Activated T-cell treated with anti-CD3 and anti-CD28 coated beads, Interleukin-2, amount 50 U/mL, for 4 hours (primary cell): ENCODE measurements at places on chromosomes 1 and 21.

- DNase-seq, result no peak
These were observed 42.7 kb downstream of the HSD3B1 start for GRCh38 chr1:119549719-119550132.

- DNase-seq, result peak; percentile 20
These were observed at the start of gene BMP8B for GRCh38 chr1:39788758-39789570. Gene BMP8B (minus strand): TSS chr1:39788865. CDS start chr1:39788485, 380 bp downstream.

GRCh38 chr1:161932668-161933067 lies 91.0 kb downstream of the OLFML2B start:
- DNase-seq, result no peak

DNA sequence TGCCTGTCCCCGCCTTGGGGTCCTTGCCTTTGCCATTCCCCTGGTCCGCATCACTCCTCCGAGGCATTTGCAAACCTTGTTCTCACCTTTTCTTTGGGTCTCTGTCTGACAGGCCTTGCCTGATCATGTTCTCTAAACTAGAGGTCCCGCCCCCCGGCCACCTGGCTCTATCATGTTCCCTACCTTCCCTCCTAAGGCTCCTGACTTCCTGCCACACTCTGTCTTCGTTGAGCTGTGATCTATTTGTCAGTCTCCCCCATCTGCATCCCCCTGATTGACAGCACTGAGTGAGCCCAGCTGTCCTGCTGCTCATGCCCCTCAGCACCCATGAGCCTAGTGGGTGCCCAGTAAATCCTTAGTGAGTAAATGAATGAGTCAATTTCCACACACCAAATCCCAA lies 22.8 kb downstream of the ERG start:
- no peak for DNase-seq

DNA sequence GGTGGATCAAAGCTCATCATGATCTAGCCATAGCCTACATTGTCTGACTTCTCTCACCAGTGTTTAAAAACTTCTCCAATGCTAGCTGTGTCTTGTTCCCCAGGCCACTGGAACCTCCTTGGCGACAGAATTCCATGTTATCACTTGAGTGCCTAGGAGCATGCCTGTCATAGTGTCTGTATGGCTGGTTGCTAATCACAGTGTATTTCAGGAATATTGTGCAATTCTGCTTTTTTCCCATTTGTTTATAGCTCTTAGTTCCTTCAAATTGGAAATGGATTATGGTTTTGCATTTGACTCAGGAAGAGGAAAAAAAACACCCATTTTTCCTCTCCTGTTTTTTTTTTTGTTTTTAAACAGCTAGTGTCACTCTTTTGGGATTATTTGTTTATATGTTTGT lies 25.5 kb downstream of the ROR1 start:
- DNase-seq, result no peak

DNA sequence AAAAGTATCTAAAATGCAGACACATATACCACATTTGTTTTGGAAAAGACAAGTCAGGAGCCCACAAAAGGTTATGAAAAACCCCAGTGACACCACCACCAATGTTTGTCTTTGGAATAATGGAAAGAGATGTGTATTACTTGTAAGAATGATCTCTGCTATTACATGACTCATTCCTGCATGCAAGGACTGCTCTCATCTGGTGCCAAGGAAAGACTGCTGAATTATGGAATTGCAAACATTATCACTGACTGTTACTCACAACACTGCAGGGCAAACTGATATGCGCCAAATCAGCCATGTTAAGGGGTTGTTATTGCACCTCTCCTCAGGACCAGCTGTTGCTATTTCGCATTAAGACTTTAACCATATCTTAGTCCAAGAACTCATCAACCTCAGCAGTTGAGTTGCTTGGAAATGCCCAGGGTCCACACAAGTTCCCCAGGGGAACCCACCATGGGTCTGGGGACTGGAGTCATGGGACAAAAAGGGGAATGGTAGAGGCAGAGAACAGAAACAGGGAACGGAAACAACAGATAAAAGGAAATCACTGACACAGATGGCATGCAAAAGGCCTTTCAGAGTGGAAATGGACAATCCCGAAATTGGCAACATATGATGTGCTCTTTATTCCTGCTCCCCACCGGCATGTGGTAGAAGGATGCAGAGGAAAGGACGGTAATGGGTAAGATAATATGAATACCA lies 34.4 kb downstream of the CAPZB start:
- DNase-seq, result no peak

DNA sequence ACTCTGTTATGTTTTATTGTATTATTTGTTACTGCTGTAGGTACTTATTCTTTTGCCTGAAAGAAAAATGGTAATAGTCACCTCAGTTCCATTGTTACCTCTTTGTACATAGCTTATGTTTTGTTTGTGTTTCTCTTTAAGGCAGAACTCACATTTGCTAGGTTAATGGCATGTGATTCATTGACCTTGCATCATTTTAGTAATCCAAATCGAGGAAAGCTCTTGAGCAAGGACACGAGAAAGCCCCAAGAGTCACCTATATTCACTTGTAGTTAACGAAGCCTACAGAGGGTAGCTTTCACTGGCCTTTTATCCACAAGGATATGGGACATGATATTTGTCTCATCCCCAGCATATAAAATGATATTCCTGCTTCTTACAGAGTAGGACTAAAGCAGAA lies 1765.2 kb downstream of the NCAM2 start:
- DNase-seq, result no peak

- no peak for DNase-seq
These were observed 317.2 kb upstream of the DEPDC1 start for GRCh38 chr1:68814067-68814466.

DNA sequence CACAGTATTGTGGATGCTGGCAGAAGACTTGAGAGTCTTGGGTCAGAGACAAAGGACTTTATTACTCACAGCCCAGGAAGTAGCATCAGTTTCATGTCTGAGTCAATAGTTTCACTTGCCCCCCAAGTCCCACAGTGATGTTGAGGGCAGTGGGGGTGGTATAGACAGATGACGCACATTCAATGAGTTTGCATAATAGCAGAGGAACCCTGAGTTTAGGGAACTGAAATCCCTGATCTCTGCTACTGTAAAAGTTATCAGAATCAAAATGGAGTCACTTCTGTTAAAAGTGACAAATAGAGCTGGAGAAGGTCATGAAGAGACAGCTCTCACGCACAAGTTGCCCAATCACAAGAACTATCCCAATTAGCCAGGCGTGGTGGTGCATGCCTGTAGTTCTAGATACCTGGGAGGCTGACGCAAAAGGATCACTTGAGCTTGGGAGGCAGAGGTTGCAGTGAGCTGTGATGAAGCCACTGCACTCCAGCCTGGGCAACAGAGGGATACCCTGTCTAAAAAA lies 11.5 kb upstream of the HCRTR1 start:
- DNase-seq, result no peak

DNA sequence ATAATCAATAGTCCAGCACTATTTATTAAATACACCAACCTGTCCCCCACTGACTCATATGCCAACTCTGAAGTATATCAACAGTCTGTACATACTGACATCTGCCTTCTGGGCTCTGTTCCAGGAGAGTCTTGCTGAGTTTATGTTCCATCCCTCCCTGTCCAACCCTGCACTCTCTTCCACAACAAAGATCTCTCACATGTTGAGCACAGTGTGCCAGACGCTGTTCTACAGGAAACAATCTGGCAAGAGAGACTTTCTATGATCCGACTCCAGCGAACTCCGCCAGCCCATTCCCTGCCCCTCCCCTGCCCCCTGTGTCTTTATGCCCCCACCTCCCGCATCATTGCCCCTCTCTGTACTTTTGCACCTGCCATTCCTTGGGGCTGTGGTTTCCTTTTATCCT lies 3.4 kb downstream of the LACTBL1 start:
- DNase-seq, result no peak

DNA sequence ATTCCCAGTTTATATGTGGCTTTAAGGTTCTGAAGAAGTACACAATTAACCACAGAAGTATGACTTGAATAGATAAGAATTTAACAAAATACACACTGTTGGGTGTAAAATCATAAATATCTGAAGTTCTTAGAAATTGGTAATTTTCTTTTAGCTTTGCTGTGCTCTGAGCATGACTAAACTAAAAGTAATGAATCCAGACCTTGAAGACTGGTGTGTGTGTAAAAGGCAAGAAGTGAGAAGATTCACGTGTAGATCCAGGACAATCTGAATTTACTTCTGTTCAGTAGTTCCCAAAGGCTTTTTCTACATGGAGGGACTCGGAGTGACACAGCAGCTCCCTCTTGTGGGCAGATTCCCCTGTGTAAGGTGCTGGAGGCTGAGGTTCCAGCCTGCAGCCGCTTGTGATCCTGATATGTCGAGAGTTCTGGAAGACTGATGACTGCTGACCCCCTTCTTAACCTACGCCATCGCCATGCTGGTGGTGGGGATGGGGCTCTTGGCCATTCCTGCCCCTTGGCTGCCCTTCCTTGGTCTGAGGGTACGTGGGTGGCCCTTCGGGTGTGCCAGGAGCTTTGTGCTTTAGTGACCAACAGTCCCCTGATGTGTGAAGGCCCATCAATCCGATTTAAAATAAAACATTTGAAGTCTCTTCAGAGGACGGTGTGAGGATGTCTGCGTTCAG lies 62.7 kb downstream of the ADARB1 start:
- peak; percentile 58 for DNase-seq

- DNase-seq, result no peak
These were observed 28.9 kb downstream of the LHX4 start for GRCh38 chr1:180258935-180259334.

DNA sequence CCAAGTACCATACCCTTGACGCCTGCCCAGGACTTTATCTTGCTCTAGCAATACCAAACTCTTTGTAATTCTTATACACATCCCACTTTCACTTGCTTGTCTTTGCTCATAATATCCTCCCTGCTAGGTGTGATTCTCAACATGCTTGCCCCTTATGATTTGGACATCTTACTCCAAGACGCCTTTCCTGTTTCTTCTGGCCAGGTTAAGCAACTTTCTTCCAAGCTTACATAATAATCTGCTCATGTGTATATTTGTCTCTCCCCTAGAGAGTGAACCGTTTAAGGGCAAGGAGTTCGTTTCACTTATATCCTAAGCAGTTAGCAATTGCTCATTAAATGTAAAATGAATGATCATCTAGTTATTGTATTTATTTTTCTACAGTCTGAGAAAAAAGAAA lies 21.8 kb downstream of the CRYZL1 start:
- DNase-seq, result no peak

- no peak for DNase-seq
These were observed 19.7 kb downstream of the EDEM3 start for GRCh38 chr1:184734980-184735379.

GRCh38 chr1:62726011-62726442 lies 37.8 kb upstream of the DOCK7 start:
- DNase-seq, result no peak

- DNase-seq, result no peak
These were observed 109.8 kb upstream of the WARS2 start for GRCh38 chr1:119250299-119250698.

DNA sequence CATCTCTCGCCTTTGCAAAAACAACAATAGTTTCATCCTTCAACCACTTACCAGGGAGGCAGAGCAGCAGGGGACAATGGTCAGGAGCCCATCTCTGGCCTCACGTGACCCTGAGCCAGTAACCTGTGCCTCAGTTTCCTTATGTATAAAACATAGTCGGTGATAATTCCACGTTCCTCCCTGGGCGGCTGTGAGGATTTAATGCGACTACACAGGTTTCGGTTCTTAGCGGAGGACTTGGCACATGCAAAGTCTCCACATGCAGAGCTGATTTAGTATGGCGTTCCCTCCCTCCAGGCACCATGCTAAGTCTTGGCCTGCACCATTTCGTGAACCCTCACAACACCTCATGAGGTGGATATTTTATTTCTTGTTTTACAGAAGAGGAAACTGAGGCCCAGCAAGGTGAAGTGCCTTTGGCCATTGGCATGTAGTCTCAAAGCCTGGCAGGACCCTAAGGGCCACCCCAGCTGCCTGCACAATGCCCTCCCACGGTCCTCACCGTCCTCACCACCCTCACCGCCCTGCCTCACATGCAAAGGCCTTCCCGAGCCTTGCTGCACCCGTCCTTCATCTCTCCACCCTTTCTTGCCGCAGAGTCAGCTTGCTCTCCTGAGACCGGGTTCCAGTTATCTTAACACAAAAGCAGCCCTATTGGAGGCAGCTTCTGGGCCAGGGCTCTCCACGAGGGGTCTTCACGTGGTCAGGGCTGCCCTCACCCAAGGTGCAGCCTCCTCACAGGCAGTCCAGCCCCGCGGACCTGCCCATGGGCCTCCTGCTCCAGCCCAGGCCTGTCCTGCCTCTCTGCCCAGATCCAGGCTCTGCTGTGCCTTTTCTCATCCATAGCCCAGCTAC lies 48.9 kb downstream of the SYF2 start:
- no peak for DNase-seq

DNA sequence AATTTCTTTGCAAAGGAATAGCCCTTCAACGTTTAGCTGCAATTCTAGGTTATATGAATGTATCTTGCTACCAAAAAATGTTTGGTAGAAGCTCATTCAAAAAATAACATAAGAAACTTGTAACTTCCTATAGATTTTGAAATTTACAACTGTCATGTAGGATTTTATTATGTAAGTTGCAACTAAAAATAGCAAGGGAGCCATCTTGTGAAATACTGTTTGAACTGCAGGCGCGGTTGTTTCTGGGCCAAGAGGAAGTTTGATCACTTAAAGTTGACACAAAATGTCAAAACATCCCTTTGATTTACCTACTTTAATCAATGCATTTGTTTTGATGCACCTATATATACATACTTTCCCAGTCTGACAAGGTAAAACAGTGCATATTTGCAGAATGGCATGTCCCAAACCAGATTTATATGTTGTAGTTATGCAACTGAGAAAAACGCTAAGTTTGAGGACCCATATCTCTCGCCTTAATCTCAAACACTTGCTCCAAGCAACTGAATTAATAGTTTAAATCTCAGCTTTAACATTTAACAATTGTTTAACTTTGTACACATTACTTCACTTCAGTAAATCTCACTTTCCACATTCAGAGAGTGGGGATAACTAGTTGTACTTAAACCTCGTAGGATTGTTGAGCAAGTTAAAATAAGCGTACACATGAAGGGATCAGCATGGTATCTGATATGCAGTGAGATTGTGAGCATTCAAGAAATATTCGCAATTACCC lies 63.9 kb downstream of the KCNK2 start:
- no peak for DNase-seq

GRCh38 chr1:99086057-99086456 lies 81.4 kb upstream of the PLPPR5 start:
- no peak for DNase-seq

GRCh38 chr1:245091818-245092637 lies 62.8 kb upstream of the KIF26B start:
- DNase-seq, result no peak

DNA sequence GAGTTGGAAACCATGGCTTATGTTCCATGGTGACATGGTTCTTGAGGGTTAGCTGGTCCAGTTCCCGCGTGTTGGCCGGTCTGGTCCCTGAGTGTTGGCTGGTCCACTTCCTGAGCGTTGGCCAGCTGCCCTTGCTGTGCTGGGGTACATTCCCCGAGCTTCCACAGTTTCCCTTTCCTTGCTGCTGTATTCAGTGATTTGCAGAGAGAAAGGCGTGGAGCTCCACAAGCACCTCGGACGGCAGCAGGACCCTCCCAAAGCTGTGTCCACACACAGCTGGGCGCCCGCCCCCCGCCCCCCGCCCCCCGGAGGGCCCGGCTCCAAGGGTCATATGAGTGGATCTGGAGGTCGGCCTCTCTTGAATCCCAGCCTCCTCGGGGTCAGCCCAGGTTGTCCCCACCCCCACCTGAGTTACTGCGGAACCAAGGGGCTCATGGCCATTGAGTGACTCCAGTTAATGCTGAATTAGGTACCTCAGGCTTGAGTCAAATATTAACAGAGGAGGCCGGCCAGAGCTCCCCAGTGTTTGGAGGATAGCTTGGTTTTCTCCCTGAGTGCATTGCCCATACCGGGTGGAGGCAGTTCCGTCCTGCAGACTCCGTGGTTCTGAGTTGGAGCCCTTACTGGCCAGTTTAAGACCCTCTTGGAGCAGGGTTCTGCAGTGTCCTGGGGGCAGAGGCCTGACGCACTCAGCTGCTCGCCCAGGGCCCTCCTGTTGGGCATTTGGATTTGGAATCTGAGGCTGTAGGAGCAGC lies 18.4 kb downstream of the COL18A1 start:
- no peak for DNase-seq
